Right ventricle myocardium inferior (tissue), 1 donor: ENCODE measurements at places on chromosomes 3 and 15. TPM values are rescaled to one million over a fixed set of nuclear protein-coding genes. Genes with fewer than 3 reads are reported as not detected.

Gene ZMYND10
- total RNA-seq = not detected

Gene DISP2
- 3.9 TPM for total RNA-seq

Gene SNTN
- total RNA-seq = not detected

Gene LARP6
- total RNA-seq = 55.7 TPM

Gene LRTM1
- not detected for total RNA-seq

Gene NRROS
- total RNA-seq = 3.1 TPM

Gene SLC22A13
- not detected for total RNA-seq

Gene ADPRH
- 10.1 TPM for total RNA-seq

Gene LOXL1
- 15.9 TPM for total RNA-seq

Gene TM4SF1
- 124 TPM for total RNA-seq

Gene RLBP1
- total RNA-seq = not detected

Gene NOX5
- not detected for total RNA-seq

Gene LYZL4
- not detected for total RNA-seq

Gene CORO2B
- total RNA-seq = 8.5 TPM

Gene ZKSCAN7
- 2.1 TPM for total RNA-seq

Gene PIGZ
- 2.8 TPM for total RNA-seq

Gene ATP13A4
- total RNA-seq = 0.38 TPM

Gene C3orf22
- total RNA-seq = not detected

Gene CHRM5
- not detected for total RNA-seq

Gene TGM5
- not detected for total RNA-seq

Gene TRH
- not detected for total RNA-seq

Gene ATP1B3
- total RNA-seq = 39.7 TPM

Gene TMCO5A
- not detected for total RNA-seq

Gene TEX9
- total RNA-seq = 0.46 TPM

Gene SERINC4
- 0.30 TPM for total RNA-seq

Gene SHC4
- 1.5 TPM for total RNA-seq

Gene GATM
- 42.0 TPM for total RNA-seq

Gene CKMT1B
- 0.76 TPM for total RNA-seq

Gene P2RY13
- 1.0 TPM for total RNA-seq

Gene SCN5A
- total RNA-seq = 163 TPM

Gene NMNAT3
- 11.0 TPM for total RNA-seq

Gene IGSF10
- 3.0 TPM for total RNA-seq

Gene GOLGA8G
- total RNA-seq = not detected

Gene CACNA1D
- 1.1 TPM for total RNA-seq

Gene LRRK1
- 2.7 TPM for total RNA-seq

Gene CCDC39
- not detected for total RNA-seq

Gene C2CD4A
- total RNA-seq = not detected

Gene KCNH8
- total RNA-seq = 0.14 TPM

Gene TGM4
- not detected for total RNA-seq

Gene SEMA5B
- total RNA-seq = 5.2 TPM

Gene GOLGA6D
- not detected for total RNA-seq

Gene ELL3
- total RNA-seq = 1.5 TPM

Gene COLQ
- total RNA-seq = 1.7 TPM

Gene UBA7
- total RNA-seq = 23.1 TPM

Gene HYKK
- 4.4 TPM for total RNA-seq
